Motor neuron (in vitro differentiated cells): ENCODE measurements at places on chromosomes 13 and 19.
A peak's percentile ranks its signal among the peaks of the same experiment; 100 is the strongest.

GRCh38 chr19:15240515-15240914, 8.3 kb upstream of the EPHX3 start:
- ATAC-seq = no peak

DNA sequence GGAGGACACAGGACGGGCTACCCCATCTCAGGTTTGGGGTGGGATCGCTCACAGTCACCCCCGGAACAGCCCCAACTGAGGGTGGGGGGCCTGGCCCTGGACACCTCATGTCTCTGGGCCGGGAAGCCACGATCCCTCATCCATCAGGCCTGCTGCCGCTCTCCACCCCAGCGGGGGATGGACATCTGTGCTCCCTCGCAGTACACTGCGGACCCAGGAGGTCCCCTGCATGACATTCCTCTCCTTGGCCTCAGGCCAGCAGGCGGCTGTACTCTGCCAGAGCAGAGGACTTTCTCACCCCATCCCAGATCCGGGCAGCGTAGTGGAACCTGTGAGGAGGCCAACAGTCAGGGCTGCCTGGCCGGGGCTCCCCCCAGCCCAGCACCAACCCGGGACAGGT, 15.5 kb downstream of the IRGC start:
- ATAC-seq = no peak

- ATAC-seq = peak; percentile 46
These were observed 52.0 kb upstream of the ARGLU1 start for GRCh38 chr13:106619688-106620555.

GRCh38 chr19:7799640-7800355, 30.2 kb upstream of the EVI5L start:
- ATAC-seq = peak; percentile 55

DNA sequence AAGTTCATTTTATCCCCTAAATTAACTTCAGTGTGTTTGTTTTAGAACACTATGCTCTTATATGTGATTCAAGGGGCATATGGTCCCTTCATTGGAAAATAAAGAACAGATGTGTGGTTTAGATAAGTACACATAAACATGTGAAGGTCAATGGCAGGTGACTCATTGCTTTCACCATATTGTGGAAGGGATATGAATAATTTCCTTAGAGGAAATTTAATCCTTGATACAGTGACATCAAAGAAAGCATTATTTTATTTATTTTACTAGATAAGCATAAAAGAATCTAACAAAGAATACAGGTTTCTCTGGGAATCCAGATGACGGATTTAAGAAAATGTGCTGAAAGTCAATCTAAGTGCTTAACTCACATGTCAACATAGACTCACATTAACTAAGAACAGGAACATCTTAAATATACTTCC, 373.5 kb downstream of the KCTD12 start:
- ATAC-seq = peak; percentile 49

- no peak for ATAC-seq
These were observed 171.3 kb downstream of the CACNA1A start for GRCh38 chr19:13334801-13335481.

- peak; percentile 27 for ATAC-seq
These were observed at the start of gene LACC1 for GRCh38 chr13:43879755-43880181. Gene LACC1 (plus strand): TSS chr13:43879904. CDS start chr13:43880986, 1,082 bp downstream.

DNA sequence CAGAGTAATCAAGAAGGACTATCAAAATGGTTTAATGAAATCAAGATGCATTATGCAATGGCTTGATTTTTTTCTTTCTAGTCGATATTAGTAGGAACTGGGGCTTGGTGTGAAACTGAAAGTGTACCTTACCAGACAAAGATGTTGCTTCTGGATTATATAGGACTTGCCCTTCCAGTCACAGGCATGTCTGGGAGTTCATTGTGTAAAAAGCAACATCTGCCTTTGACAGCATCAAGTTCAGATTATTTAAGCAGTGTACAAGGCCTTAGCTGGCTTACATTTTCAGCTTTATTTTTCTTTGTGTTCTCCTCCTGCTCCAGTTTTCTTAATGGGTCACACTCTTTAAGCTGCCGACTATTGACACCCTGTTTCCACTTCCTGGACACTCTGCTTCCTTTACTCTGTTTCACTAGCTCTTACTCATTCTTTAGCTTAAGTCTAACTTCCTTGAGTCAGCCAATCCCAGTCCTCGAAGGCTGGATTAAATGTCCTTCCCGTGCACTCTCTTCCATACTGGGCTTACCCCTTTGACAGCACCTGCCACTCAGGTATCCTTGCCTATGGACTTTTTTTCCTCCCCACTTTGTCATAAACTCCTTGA, 29.4 kb upstream of the OLFM4 start:
- no peak for ATAC-seq

DNA sequence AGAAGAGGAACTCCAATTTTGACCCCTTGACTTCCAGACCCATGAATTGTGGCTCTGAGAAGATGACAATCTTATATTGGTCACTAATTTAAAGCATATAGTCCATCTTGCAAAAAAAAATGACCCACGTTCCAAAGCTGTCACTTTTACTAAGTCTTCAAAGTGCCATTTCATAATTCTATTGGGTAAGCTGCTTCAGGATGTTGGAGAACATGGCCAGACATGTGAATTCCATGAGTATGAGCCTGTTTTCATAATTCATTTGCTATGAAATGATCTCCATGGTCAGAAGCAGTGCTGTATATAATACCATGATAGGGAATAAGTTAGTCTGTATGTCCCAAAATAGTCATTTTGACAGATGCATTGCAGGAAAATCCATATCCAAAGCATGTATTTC, 1787.3 kb downstream of the SLITRK5 start:
- ATAC-seq = no peak

GRCh38 chr13:95704510-95704909, 27.6 kb downstream of the DNAJC3 start:
- peak; percentile 52 for ATAC-seq

- ATAC-seq = no peak
These were observed 681 bp upstream of the ZNF606 start for GRCh38 chr19:58003174-58003828.

DNA sequence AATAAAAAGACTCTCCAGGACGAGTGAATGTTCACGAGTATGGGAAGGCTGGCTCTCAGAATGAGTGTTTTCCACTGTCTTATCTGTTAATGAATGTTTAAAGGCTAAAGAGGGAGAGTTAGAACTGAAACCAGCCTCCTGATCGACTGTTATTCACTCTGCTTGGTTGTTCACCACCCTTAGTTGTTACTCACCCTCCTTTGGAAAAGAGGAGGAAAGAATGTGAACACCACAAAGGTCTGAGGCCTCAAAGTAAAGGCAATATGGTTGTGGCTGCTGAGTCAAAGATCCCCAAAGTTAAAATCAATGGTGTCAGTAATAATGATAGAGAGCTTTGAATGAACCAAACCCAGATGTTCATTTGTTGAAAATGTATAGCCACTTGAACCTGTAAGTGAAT, 1793.2 kb upstream of the PCDH20 start:
- ATAC-seq = no peak
